ENCODE measurements at places on chromosomes 16 and 17.

- no peak for DNase-seq
Observed at GRCh38 chr17:78263063-78263735, 31.8 kb downstream of the TMEM235 start.

DNA sequence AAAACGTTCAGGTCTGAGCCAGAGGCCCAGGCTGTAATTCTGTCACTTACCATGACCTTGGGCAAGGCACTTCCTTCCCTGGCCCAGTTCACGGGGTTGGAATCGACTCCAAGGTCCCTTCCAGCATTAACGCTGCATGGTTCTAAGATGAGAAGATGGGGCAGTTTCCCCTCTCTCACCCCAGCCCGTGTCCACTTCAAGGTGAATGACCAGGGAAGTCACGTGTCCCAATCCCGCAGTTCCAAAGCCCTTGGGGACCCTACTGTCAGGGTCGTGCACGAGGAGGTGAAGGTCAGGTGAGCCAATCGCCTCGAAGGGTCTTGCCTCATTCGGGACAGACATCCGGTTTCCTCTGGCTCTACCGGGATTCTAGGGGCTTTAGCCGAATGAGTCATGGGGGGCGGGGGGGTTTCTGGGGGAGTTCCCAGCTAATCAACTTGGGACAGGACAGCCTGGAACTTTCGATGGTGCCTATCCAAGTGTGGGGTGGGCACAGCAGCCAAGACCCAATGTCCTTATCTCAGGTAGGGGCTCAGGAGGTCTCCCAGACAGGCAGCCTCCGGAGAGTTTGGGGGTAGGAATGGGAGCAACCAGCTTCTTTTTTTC lies 762 bp upstream of the CSF3 start:
- no peak for DNase-seq

DNA sequence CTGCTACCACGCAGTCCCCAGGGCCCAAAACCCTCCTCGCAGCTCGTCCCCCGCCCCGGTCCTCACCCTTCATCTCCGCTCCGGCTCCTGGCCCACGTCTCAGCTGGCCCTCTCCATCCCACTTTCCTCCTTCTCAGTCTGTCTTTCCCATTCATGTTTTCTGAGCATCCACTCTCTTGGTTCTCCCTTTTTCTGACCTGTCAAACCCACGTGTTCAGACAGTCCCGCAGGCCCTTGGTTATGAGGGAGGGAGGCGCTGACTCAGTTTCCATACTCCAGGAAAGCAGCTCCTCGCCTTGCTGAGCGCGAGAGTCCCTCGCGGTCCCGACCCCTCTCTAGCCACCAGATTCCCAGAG lies 392 bp upstream of the HID1 start:
- DNase-seq: no peak

DNA sequence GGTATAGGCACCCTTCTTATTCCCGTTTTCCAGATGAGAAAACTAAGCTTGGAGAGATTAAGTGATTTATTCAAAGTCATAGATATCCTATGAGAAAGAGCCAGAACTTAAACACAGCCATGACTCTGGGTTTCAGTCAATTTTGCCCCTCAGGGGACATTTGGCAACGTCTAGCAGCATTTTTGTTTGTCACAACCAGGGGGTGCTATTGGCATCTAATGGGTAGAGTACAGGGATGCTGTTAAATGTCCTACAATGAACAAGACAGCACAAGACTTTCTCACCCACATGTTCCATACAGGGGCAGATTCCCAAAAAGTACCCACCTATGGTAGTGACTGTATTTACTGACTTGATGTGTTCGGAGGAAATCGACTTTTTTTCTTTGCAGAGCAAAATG lies 4.8 kb upstream of the SHISA9 start:
- DNase-seq: peak; percentile 15

DNA sequence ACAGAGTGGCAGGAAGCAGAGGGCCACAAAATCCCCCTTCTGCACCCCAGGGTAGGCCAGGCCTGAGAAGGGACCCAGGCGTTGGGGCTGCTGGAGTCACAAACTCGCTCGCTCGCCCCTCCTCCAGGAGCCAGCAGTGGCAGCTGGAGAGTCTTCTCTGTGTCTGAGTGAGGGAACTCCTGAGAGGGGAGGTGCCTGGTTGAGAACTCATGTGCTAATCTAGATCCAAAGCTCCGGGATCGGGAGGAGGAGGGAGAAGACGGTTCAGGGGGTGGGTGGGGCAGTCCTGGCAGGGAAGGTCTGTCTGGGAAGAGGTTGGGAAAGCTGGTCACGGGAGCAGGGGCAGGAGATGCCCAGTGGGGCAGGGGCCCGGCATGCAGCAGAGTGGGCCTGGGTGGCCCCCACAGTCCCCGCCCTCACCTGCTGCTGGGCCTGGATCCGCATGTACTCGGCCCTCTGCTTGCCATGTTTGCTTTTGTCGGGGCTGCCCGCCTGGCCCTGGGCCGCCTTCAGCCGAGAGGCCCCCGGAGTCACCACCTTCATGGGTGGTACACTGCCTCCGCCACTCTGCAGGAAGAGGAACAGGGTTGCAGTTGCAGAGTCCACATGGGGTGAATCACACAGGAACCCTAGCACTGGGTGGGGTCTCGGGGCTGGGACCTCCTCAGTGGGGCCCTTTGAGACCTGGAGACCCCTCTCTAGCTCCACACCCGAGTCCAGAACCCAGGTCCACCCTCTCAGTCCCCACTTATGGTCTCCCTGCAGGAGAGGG lies 62.2 kb downstream of the SRCIN1 start:
- DNase-seq: no peak

- no peak for DNase-seq
Observed at GRCh38 chr16:80594756-80595155, 54.0 kb downstream of the DYNLRB2 start.

GRCh38 chr17:29618272-29619065 lies 4.2 kb downstream of the CORO6 start:
- DNase-seq: no peak

Measured in fibroblast of lung (primary cell).